ENCODE measurements at places on chromosomes 5 and 9.

- DNase-seq, result no peak
Observed at GRCh38 chr9:91943478-91944470, 6.3 kb downstream of the ROR2 start.

DNA sequence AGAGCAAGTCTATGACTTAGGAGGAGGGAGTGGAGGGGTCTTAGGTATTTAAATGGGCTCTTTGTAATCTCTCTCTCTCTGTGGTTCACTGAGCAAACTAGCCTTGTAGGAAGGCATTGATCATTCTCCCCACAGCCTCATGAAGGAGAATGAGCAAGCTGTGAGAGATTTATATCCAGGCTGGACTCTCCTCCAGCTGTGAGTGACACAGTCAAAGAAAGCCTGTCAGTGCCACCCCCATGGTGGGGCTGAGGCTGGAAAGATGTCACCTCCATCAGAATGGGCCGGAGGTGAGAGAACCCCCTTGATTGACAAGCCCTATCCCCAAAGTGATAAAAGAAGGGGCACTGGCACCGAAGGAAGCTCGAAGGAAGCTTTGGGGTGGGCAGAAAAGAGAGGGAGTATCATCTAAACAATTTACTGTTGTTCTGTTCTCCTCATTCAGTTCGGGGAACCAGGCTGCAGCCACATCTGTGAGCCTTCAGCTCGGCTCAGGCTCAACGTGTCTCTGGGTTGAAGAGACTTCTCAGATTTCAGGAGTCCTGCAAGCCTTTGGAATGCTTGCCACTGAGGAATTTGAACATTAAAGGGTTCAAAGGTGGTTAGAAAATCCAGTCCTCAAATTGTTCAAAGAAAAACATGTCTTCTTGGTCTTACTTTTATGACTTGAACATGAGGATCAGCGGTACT is 538.2 kb upstream of the ZNF462 start:
- no peak for DNase-seq

- no peak for DNase-seq
Observed at GRCh38 chr9:127637322-127637847, 25.3 kb downstream of the STXBP1 start.

- DNase-seq, result no peak
Observed at GRCh38 chr9:105293408-105293807, 49.0 kb downstream of the SLC44A1 start.

- no peak for DNase-seq
Observed at GRCh38 chr5:54764102-54765090, 221.0 kb downstream of the ESM1 start.

Data from testis (tissue), 5 donors.